Dermis microvascular lymphatic vessel endothelial cell (primary cell): ENCODE measurements at places on chromosomes 3 and 15. TPM values are rescaled to one million over a fixed set of nuclear protein-coding genes. Genes with fewer than 3 reads are reported as not detected.

DNA sequence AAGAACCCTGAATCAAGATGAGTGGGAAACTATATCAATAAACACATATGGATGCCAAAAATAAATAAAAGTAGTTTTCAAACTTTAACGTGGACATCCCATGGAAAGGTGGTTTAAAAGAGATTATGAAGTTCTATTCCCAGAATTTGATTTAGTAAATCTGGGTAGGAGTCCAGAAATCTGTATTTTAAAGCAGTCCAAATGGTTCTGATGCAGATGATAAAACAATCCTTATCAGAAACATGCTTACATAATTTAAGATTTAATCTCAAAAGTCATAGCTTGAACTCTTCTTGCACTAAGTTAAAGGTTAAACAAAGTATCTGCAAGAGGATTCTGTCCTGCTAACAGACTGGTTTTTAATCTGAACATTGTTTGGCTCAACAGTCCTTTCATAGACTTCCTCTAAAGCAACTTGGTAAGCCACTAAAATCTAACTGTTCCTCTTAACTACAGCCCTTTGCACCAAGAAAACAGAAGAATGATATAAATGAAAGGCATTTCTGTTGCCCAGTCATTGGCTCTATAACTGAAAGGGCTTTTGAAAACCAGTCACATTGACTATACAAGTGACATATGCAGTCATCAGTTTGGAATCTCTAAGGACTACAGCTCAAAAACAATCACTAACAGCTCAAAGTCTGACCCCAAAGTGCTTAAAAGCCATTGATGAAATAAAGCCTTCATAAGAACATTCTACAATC lies 23.4 kb upstream of the MAP4 start:
- peak; percentile 74 for DNase-seq

DNA sequence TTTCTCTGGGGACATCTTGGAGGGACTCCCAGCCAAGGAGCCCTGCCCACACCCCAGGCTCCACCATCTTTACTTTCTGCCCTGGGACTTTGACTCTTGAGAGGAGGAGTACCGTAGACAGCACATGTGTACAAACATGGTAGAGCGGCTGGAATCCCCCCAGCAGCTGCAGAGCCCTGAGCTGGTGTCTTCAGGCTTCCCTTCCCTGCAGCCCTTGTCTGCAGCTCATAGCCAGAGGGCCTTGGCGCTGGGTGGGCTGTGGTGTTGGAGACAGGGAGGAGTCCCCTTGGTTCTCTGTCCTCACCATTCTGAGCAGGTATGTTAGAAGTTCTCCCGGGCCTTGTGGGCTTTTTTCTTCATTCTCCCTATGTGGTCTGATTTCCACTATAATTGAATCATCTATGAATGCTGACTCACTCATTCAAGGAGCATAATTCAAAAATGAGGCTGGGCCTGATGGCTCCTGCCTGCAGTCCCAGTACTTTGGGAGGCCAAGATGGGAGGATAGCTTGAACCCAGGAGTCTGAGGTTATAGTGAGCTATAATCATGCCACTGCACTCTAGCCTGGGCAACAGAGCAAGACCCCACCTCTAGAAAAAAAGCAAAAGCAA lies 97.8 kb upstream of the MEF2A start:
- DNase-seq, result no peak

GRCh38 chr3:127887321-127887720 lies 27.7 kb upstream of the KBTBD12 start:
- no peak for DNase-seq

- no peak for DNase-seq
Measured at GRCh38 chr3:196967412-196968232, 1.0 kb downstream of the PIGZ start.

GRCh38 chr3:124878561-124879336 lies 8.4 kb downstream of the ITGB5 start:
- DNase-seq, result peak; percentile 96

DNA sequence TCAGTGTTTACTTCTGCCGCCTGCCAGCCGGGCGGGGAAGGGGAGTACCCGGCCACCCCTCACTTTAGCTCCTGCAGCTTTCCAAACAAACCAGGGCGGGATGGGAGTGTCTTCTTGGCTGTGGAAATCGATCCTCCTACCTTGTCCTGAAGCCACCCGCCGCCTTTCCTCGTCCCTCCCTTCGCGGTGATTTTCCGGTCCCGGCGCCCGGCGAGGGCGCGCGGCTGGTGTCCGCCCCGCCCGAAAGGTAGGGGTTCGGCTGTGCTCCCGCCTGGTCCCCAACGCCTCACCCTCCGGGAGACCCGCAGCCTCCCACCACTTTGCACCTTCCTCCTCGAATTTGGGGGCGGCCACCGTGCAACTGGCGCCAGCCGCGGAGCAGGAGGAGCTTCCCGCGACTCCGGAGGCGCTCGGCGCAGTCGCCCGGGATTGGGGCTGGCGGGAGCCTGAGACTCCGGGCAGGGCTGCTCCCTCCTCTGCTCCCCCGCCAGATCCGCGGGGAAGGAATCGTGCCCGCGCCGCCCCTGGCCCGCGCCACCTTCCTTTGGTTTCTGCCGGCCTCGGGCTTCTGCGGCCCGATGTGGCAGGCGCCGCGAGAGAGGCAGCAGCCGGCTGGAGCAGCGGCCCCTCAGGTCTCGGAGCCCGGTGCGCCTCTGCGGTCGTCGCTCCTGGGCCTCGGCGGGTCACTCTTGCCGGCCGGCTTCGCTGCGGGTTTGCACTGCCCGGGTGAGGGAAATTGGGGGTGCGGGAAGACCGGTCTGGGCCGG lies 30.7 kb upstream of the ST3GAL6 start:
- peak; percentile 36 for DNase-seq

- no peak for DNase-seq
Measured at GRCh38 chr3:180073561-180073960, 36.8 kb upstream of the PEX5L start.

GRCh38 chr15:29312387-29312786 lies 42.8 kb upstream of the NSMCE3 start:
- DNase-seq, result no peak

- no peak for DNase-seq
Measured at GRCh38 chr3:57274845-57275244, 17.6 kb downstream of the ASB14 start.

DNA sequence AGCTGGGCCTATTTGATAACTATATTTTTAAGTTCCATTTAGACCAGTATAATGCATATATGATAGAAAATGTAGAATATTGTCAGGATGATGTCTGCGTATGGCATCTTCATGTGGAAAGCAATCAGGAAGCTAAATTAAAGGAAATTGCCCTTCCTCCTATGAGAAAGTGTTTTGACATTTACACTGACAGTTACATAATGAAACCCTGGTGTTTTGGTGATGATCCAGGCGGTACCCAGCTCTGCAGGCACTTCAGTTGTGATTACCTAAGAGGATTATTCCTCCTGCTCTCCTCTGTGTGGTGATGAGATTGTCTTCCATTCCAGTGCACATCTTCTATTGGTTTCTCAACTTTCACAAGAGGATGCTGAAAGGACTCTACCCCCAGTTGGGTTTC lies 126.5 kb upstream of the MITF start:
- no peak for DNase-seq

DNA sequence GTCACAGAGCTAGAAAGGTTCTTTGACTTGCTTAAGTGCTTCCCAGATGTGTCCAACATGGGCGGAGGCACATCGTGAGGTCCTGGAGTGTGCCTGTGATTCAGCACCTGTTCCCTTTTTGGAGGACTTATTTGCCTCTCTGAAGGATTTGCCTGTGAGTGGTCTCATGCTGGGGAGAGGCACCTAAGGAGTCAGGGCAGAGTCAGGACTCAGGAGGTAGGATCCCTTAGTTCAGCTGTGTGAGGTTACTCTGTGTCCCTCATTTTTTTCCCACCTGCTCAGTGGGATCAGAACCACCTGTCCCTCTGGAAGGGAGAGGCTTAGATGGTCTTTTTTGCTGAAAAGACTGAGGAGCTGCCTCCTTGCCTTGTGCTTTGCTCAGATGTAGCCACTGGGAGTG lies 3.0 kb downstream of the ZNF589 start:
- DNase-seq, result no peak

DNA sequence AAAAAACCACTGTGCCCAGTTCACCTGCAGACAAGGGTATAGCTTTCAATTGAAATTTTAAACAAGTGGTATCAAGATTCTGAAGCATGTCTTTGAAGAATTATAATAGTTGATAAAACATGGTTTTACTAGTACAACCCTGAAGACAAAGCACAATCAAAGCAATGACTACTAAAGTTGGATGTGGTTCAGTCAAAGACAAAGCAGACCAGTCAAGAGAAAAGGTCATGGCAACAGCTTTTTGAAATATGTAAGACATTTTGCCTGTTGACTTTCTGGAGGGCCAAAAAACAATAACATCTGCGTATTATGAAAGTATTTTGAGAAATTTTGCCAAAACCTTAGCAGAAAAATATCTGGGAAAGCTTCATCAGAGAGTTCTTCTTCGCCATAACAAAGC lies 1393.6 kb downstream of the SI start:
- DNase-seq, result no peak

DNA sequence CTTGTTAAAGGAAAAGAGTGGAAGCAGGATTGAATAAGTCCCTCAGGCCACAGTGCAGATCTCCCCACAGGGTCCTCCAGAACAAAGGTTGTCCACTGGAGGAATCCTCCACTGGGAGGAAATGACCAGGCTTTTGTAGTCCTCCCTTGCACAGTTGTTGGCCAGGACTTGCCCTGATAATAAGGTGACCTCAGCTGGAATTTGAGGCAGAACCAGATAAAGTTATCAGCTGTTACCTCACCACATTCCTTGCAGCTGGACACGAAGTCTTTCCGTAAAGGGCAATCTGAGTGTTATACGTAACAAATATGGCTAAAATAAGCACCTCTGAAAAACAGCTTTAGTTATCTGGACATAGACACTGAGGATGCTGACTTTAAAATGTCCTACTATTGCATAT lies 83.5 kb upstream of the NAALADL2 start:
- no peak for DNase-seq

DNA sequence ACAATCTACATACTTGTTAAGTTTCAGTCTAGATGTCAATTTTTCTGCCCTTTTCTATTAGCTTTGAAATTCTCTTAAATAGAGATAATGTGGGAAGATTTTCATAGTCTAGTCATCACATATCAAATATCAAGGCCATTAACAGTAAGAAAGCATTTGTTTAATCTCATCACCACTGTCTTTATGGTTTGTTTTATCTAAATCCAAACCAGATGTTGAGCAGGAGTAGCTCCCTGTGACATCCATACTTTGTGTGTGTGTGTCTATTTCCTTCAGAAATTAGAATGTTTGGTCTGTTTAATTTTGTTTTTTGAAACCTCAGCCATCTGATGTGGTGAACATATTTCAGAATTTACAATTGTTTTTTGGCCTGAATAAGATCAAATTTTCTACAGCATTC lies 23.1 kb upstream of the GOLGA8B start:
- DNase-seq, result no peak

CCR4 gene
- under 0.01 TPM in 2 replicates for total RNA-seq

GOLGA6L1 gene
- not detected in 2 replicates for total RNA-seq

GREM1 gene
- under 0.01 and 0.13 TPM in 2 replicates for total RNA-seq
